ENCODE measurements at places on chromosomes 11 and 22.

- DNase-seq, result no peak
These were observed 1330.2 kb downstream of the LRRC4C start for GRCh38 chr11:40129266-40129665.

DNA sequence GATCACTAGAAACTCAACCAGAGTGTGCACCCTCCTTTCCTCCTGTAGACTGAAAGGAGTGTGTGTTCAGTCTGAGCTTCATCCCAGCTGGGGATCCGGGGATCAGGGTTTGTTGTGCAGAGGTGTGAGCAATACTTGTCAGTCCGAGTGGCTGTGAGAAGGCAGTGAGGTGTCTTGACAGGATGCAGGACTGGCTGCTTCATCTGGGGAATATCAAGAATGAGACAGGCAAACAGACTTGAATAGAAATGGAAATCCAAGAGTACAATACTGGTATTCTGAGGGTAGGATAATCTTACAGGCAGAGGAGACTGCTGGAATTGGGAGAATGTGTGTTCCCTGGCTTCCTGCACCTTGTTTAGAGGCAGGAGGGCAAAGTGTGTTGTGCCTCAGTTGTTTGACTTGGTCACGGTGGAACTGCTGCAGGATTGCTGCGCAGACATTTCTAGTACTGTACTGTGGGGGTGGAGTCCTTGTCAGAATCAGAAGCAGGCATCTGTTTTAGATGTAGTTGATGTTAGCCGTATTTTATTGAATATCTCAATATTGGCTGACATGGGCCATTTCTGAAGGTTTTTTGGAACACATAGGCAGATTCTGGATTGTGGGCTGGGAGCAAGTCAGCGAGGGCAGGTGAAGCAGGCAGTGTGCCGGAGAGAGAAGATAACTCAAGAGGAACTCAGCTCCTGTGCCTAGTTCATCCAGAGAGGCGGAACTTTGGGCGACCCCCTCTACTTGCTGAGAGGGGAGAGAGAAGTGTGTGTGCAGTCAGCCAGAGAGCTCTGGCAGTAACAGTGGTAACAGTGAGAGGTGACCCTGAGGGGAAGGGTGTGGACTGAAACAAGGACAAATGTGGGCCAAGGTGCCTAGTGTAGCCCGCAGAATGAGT, 27.1 kb upstream of the GRK2 start:
- DNase-seq, result no peak

DNA sequence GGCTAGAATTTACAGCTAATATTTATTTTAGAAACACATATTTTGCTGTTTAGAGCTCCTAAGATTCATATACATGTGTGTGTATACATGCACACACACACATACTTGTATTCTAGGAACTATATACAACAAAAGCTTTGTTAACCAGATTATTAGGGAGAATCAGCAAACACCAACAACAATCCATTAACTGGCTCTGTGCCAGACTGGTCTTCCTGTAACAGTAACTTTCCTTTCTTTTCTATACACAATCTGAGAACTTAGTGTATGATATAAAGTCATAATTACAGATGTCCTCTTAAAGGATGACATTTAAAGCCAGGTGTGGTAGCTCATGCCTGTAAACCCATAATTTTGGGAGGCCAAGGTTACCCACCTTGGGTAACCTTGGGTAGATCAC, 49.5 kb upstream of the CLNS1A start:
- no peak for DNase-seq

DNA sequence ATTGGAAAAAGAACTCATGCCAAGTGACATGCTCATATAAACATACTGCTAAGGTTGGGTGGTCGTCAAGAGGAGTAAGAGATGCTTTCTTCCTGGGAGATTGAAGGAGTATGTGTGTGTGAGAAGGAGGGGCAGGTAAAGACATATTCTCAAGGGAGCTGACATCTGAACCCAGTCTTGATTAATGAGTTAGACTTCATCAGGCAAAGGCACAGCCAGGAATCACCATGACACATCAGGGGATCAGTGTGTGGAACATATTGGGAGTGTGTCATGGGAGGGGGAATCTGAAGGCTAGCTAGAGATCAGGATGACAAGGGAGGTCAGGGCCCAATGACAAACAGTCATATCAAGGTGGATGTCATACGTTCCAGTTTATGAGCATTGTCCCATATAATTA, 14.9 kb downstream of the CNTF start:
- DNase-seq, result no peak

DNA sequence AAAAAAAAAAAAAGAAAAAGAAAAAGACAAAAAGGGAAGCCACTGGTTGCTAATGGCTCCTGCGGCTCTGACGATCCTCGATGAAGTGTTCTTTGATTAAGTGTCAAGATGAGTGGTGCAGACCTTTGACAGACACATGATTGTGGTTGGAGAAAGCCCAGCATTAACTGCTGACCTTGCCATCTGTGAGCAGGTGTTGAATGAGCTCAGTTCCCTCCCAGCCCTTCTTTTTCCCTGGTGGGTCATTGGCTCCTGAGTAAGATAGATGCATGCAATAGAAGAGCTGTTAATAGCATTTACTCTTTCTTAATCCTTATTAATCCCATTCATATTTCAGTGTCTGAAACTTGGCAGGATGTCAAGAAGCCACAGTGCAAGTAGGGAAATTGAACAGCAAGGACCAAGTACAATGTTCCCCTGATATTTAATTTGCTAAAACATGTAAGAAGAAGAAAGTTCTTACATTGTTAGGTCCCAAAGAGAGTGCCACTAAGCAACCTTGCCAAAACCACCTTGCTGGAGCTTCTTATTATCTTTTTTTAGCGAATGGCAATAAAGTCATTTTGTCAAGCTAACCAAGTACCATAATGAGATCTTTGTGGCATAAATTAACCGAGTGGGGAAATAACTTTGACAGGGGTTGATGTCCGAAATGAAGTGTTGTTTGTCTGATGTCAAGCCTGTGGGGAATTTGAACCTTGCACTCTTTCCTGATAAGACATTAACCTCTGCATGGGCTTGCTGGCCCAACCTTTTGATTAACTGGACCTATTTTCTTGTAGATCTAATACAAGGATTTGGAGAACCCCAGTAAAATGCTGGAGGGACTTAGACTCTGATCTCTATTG, 113.7 kb downstream of the PTPRJ start:
- no peak for DNase-seq

DNA sequence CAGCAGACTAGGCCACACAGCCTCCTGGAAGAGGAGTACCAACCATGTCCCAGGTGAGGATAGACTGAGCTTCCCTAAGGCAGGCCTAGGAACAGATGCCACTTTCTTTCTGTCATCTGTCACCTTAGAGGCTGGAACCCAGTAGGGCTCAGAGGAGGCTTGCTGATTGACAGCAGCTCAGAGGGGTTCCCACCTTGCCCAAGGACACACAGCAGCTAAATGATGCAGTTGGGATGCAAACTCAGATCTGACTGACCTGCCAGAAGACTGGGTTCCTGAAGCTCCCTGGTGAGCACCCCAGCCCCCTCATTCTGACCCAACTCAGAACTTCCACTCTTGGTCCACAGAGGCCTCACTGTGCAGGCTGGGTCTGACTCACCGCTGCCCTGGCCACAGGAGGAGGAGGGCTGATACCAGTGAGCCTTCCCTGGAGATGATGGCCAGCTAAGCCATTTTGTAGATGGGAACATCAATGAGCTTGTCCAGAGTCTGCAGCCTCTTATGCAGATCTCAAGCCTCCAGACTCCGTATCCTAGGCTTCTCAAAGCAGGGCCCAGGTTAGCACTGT, 14.0 kb downstream of the CAPN5 start:
- DNase-seq, result peak; percentile 57

- DNase-seq, result peak; percentile 48
These were observed 4.9 kb upstream of the ATP6V1E1 start for GRCh38 chr22:17633217-17633997.

- DNase-seq, result no peak
These were observed 3.4 kb downstream of the C11orf71 start for GRCh38 chr11:114396916-114397315.

DNA sequence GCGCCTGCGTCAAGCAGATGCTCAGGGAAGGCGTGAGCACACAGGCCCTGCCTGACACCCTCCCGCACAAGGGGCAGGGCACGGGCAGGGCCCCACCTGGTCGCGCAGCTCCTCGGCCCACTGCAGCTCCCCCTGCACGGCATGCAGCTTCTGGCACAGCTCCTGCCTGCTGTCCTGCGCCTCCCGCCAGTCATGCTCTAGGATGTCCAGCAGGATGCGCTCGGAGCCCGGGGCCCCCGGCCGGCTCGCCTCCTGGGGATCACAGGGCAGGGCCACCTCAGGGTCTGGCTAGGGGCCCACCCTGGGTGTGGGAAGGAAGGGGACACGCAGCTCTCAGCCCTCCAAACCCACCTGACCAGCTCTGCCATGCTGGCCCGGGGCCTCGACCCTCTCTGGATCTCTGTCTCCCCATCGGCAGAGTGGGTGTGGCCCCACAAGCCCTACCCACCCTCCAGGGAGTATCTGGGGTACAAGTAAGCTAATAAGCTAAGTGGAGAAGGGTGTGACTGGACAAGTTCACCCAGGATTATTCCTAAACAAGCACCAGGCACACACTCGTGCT, 10.7 kb downstream of the CARD10 start:
- DNase-seq, result no peak

DNA sequence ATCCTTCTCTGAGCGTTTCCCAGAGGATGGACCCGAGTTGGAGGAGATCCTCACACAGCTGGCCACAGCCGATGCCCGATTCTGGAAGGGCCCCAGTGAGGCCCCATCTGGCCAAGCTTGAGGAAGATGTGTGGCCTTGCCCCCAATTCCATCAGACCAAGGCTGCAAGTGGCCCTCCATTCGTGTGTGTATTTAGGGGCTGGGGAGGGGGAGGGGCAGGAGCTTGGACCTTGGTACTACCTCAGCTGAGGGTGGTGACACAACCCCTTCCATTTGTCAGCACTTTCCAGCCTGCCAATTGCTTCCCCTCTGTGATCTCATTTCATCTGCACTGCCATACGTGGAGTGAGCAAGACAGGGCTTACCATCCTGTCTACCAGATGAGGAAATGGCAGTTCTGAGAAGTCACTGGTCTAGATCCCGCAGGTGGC, 1.3 kb upstream of the BBS1 start:
- DNase-seq, result no peak

DNA sequence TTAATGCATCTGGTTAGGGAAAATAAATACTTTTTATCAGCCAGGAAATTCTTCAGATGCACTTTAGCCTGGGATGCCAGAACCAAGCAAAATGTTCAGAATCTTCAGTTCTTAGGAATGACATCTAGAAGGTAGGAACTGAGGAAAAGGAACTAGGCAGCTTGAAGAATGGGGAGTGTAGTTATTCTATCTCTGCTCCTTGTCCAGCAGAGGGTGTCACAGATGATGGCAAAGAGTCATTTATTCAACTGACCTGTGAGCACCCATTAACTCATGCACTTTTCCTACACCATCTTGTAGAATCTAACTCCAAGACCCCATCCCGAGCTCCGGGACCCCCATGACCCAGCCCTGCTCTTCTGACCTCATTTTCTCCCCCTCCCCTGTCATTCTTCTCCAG, 122.1 kb upstream of the ISX start:
- no peak for DNase-seq

DNA sequence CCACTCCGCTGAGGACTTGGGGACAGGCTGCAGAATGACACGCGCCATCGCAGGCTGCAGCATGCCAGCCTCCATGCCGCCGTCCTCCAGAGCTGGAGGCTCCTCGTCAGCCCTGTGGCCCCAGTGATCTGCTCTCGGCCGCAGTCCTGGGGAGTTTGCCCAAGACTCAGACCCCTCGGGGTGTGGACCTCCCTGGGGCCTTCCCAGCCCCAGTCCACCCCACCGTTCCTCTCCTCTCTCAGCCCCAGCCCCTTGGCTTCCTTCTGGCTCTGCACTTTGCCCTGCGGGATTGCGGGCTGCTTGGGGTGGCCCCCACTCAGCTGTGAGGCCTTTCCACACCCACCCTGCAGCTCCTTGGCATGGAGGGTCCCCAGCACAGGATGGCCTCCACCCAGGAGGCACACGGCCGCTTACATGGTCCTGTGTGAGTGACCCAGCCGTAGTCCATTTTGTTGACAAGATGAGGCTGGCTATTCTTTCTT, 414.9 kb downstream of the TBC1D22A start:
- no peak for DNase-seq

GRCh38 chr11:132263875-132264274, 893.5 kb downstream of the NTM start:
- no peak for DNase-seq

DNA sequence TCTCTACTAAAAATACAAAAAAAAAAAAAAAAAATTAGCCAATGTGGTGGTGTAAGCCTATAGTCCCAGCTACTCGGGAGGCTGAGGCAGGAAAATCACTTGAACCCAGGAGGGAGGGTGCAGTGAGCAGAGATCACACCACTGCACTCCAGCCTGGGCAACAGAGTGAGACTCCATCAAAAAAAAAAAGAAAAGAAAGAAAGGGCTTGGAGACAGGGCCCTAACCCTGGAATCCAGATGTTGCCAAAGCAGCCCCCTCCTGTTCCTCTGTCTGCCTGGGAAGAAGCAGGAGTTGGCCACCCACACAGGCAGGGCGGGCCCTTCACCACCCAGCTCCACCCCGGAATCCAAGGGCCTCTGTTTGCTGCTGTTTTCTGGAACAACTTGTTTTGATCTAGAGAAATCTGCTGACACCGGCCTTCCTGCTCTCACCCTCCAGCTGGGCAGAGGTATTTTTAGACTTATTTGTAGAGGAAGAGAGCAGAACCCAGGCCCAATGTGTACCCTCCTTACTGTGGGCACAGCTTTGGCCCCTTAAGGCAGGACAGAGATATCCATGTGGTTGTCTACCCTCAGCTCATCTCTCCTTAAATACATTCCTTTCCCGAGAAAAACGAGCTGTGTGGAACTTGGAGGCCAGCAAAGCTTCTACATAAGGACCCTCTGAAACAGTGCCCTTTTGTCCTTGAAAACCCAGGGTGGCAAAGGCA, 2.7 kb upstream of the NEAT1 start:
- DNase-seq, result peak; percentile 88

DNA sequence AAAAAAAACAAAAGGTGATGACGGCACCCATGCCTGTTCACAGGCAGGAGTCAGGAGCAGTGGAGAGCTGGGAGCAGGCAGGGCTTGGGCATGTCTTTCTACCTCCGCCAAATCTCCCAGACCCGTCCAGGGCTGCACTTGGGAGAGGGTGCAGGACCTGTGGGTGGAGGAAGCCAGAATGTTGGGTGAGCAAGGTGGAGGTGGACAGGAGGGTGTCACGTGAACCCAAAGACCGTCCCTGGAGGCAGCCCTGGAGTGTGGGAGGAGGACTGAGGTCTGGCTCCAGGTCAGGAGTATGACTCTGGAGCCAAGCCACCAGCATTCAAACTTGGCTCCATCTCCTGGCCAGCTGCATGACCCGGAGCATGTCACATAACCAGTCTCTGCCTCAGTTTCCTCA, 26.6 kb upstream of the RELT start:
- DNase-seq, result no peak
